ENCODE measurements at places on chromosomes 3 and 15.

- peak; percentile 36 for DNase-seq
These were observed 31.8 kb downstream of the IQGAP1 start for GRCh38 chr15:90419738-90420406.

DNA sequence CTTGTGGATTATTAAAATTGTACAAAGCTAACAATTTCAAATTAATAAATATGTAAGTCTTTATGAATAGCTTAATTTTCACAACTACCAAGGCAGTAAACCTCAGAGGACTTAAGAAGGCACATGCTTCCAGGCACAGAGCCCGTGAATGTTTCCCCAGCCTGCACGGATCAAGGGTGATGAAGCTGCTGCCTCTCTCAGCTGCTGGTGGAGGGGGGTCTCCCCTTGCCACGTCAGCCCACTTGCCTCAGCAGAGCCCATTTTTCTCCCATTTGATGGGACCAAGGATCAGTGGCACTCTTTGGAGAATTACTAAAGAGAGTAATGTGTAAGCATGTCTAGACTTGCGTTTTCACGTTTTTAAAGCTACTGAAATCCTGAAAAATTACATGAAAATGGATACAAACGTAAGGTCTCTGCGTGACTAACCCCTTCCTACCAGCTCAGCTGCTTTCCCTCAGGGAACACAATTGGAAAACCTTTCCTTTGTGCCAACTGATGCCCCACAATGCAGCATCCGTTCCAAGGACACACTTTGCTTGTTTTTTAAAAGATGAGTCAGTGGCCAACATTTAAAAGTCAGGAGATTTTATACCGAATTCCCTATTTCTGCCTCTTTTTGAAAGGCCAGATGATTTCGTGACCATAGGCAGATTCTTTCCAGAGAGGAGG lies 494.1 kb downstream of the GABRG3 start:
- DNase-seq, result no peak

DNA sequence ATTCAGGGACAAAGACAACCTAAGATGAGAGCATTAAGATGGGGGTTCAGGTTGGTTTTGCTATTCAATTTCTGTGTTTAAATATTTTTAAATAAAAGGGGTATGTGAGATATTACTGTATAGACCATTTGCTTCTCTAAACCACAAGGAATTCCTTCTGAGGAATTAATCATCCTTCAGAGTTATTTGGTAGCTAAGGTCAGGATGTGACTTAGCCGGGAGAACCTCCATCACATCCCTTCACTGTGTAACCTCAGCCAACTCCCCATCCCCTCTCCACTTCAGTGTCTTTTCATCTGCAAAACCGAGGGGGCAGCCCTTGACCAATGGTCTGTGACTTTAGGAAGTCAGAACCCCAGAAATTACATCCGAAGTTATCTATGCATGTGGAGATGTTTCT lies 48.7 kb upstream of the SKOR1 start:
- DNase-seq, result no peak

DNA sequence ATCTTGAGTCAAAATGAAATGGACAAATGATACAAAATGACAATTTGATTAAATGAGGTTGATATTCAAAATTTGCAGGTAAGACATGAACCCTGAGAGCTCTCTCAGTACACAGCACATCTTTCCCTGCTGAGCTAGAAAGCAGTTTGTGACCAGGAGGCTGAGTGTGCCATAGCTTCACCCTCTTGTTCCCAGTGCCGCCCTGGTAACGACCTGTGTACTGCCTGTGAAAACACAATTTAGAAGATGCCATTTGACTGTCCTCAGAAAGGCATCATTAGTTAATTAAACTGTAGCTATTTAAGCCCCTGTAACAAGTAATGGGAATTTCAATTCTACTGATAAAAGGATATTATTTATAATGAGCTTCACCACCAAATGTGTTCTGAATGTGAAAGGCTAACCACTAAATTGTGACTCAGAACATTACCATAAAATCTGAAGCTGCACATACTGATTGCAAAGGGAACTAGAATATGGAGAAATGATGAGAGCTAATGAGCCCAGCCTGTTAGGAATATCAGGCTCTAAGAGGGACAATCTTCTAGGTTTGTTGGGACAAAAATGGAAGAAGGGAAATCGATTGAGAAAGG lies 212.9 kb upstream of the ARPP21 start:
- DNase-seq, result no peak

DNA sequence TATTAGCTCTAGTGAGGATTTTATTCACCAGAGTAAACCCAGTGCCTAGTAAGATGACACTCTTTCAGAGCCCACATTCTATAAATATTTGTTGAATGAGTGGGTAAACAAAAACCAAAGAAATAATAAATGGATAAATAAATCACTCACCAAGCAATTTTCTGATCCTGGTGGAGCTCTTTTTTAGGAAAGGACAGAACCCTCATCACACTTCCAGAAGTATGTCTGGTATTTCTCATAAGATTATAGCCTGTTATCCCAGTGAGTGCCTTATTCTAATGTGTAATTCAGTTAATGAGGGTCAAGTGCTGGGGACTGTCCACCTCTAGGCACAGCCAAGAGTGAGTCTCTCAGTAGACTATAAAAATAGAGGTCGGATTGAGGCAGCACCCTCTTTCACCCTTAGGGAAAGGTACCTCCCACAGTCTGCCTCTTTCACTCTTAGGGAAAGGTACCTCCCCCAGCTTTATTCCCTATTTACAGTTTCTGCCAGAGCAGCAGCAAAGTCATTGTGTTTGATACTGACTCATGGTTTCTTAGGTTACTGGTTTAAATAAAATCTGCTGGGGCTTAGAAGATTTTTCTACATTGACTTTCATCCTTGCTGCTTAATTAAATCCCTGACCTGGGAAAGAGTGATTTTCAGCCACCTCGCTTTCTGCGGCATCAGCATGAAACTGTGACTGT lies 145.0 kb downstream of the STAC start:
- no peak for DNase-seq

- no peak for DNase-seq
These were observed 213.9 kb downstream of the CDIN1 start for GRCh38 chr15:36793205-36793873.

DNA sequence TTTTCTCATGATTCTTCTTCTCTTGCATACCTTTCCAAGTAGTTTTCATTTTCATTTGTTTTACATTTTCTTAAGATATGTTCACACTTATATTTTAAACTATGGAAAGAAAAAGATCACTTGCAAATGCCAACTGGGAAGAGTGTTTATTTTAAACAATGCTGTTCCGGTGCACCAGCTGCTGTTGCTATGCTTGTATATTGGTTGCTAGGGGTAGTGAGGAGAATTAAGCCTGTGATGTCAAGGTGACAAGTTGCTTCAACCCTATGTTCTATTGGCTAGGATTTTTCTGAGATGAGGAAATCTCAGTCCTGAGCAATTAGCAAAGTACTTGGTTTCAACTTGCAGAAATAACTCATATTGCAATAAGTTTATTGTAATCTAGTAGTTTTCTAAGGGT lies 500.1 kb downstream of the MFSD1 start:
- no peak for DNase-seq

DNA sequence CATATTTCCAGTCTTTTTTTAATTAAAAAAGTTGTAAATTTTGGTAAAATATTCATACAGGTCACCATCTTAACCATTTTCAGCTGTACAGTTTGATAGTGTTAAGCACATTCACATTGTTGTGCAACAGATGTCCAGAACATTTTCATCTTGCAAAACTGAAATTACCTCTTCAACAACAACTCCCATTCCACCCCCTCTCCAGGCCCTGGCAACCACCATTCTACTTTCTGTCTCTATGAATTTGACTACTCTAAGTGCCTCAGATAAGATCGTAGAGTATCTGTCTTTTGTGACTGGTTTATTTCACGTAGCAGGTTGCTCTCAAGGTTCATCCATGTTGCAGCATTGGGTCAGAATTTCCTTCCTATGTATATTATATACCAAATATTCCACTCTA lies 76.0 kb downstream of the SLCO3A1 start:
- DNase-seq, result no peak

DNA sequence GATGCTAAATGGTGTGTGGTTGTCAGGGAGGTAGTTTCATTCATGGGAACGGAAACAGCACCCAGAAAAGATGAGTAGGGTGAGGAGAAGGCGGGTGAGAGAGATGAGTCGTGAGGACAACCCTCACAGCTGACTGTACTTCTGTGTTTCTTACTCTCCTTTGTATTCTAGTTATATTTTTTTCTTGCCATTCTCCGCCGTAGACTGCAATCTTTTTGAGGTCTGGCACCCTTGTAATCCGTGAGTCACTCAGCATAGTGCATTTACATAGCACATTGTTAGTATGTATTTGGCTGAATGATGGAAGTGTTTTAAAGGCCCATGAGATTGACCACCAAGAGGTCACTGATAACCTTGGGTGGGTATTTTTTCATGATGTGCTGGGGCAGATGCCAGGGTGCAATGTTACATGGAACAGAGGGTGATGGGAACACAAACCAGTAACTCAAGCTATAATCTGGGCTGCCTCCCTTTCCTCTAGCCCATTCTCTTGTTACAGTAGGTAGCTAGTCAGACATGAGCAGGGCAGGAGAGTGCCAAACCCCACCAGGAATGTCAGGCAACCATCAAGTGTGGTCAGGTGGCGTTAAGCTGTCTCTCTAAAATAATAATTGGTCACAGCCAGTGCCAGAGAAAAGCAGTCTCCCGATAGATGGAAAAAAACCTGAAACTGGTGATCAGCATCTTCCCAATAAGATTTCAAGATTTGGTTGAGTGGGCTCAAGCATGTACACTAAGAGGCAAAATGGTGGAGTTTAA lies 18.8 kb upstream of the DGKG start:
- no peak for DNase-seq

DNA sequence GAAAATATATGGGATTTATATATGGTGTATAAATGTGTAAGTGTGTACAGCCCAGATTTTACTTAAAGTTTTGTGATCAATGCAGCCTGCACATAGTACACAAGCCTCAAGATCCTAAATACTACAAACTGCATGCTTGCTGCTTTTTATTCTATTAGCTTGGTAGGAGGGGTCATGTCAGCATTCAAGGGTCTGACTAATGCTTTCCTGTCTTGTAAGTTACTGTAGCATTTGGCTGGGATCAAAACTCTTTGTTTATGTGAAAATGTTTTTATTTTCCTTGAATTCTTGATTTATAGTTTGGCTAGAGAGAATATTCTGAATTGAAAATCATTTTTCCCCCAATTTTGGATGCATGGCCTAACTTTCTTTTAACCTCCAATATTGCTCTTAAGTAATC lies 370.9 kb downstream of the NSUN3 start:
- no peak for DNase-seq

- DNase-seq, result no peak
These were observed 30.7 kb downstream of the DZIP3 start for GRCh38 chr3:108620250-108620649.

GRCh38 chr15:29795610-29796009 lies 26.7 kb downstream of the TJP1 start:
- DNase-seq, result no peak

DNA sequence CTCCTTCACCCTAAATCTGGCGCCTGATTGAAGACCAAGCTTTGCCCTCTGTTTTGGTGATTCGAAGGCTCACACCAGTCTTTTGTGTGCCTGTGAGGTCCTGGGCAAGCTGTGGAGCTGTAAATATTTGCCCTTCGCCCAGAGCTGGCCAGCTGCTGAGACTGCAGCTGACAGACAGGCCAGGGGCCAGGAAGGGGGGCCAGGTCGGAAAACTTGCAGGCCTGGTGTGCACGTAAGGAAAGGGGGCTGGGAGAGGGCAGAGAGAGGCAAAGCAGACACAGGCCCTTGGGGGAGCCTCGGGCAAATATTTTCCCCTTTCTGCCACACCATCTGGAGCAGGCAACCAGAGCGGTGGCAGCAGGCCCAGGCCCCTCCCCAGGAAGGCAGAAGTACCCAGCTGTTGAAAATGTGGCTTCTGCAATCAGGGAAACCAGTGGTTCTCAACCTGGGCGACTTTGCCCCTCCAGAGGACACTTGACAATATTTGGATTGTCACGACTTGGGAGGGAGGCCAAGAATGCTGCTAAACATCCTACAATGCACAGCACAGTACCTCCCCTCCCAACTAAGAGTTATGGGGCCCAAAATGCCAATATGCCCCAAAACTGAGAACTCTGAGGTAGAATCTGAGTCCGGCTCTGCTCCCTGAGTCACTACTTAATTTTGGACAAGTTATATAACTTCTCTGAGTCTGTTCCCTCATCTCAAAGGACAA lies 2.5 kb downstream of the PDZRN3 start:
- DNase-seq, result peak; percentile 61

GRCh38 chr15:69499521-69500211 lies 47.0 kb downstream of the RPLP1 start:
- DNase-seq, result no peak

DNA sequence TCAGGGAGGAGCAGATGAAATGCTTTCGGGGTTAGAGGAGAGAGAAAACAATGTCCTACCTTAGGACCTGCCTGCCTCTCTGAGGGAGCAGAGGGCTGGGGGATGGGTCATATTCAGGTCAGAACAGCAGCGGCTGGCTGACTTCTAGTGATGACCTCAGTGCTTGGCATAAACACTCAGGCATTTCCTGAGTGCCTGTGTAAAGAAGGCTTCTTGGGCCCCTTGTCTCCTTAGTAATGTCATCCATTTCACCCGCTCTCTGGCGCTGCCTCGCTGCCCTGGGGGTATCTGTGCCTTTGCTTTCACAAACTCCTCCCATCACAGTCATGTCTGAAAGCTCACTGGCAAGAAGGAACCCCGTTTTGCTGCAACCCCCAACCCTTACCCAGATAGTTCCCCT lies 82.9 kb upstream of the GSK3B start:
- peak; percentile 12 for DNase-seq

GRCh38 chr3:126984391-126985131 lies 1.6 kb downstream of the PLXNA1 start:
- no peak for DNase-seq

- no peak for DNase-seq
These were observed 108.9 kb upstream of the TSC22D2 start for GRCh38 chr3:150299201-150299600.

- DNase-seq, result no peak
These were observed 61.5 kb downstream of the APBA2 start for GRCh38 chr15:28947221-28947674.

- DNase-seq, result no peak
These were observed 436.8 kb upstream of the CNTN4 start for GRCh38 chr3:1661839-1662238.

DNA sequence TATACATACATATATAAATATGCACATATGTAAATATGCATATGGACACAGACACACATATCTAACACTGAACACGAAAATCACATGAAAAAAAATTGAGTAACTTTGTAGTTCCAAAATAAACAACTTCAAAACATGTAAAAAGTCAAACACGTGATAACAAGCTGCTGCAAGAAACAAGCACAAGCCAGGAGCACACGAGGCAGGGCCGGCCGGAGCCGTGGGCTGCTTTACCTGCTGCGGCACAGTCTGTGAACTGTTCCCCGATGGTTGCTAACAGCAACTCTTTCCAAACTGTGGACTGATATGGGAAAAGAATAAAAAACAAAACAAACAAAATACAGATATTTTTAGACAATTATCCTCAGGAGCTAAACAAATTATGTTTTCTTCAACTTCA lies 31.6 kb downstream of the EIF4E3 start:
- no peak for DNase-seq
